ENCODE measurements at places on chromosomes 16 and 17. TPM values are rescaled to one million over a fixed set of nuclear protein-coding genes. Genes with fewer than 3 reads are reported as not detected.

DNA sequence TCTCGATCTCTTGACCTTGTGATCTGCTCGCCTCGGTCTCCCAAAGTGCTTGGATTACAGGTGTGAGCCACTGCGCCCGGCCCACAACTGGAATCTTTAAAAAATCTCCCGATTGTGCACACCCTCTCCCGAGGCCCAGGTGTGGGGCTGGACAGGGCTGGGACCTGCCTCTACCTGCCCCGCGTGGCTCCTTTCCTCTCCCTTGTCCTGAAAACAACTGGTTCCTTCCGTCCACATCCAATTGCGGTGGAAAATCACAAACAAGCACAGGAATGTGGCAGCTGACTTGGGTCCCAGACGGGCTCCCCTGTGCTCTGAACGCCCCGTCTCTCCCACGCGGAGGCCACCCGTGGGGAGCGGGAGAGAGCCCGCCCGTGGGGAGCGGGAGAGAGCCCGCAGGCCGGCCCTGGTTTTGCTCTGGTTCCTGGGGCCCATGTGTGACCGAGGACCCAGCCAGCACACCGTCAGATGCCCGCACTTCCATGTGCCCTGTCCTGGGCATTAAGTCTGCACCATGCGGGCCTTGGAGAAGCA lies 3.0 kb upstream of the TMEM204 start:
- DNase-seq, result no peak

- no peak for DNase-seq
These were observed 25.2 kb downstream of the BCO1 start for GRCh38 chr16:81263470-81264220.

DNA sequence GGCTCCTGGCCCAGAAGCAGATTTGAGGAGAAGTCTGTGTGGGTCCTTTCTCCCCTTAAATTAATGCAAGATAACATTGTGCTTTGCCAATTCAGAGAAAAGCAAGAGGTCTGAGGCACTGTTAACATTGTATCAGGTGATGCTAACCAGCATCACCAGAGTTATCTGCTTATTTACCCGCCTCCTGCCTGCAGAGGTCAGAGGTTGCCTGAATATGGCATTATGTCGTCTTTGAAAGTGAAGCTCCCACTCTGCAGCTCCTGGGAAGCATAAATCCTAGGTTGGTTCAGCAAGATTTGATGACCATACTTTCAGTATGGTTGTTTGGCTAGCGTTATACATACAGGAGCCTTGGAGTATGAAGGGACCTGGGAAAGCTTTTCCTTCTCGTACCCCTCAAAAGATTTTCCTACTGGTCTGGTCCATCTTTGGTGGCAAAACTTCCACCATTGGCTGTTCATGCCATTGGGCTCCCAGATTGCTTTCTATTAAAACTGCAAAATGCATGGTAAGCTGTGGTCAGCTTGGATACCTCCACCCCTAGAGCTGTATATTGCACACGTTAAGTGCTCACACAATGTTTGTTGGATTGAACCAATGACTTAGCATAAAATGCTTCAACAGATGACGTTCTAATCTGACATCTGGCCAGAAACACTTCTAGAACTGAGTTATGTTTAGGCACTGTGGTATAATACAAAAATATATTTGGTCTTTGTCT lies 24.1 kb downstream of the CHD9 start:
- no peak for DNase-seq

DNA sequence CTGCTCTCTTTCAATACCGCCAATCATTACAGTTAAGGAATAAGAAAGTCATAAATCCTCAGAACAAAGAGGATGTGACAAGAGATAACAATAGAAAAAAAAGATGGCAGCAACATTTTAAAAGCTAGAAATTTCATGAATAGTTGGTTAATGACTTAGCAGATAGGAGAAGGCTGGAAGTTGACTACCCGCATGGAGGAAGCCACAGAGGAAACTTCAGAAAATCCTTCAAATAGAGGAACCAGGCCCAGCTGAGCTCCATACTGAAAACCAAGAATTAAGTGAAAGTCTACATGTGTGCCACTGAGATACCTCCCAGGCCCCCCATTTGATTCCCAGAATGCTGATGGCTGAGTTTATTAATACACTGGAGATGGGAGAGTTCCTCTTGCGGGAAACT lies 109.3 kb downstream of the GSG1L start:
- DNase-seq, result no peak

DNA sequence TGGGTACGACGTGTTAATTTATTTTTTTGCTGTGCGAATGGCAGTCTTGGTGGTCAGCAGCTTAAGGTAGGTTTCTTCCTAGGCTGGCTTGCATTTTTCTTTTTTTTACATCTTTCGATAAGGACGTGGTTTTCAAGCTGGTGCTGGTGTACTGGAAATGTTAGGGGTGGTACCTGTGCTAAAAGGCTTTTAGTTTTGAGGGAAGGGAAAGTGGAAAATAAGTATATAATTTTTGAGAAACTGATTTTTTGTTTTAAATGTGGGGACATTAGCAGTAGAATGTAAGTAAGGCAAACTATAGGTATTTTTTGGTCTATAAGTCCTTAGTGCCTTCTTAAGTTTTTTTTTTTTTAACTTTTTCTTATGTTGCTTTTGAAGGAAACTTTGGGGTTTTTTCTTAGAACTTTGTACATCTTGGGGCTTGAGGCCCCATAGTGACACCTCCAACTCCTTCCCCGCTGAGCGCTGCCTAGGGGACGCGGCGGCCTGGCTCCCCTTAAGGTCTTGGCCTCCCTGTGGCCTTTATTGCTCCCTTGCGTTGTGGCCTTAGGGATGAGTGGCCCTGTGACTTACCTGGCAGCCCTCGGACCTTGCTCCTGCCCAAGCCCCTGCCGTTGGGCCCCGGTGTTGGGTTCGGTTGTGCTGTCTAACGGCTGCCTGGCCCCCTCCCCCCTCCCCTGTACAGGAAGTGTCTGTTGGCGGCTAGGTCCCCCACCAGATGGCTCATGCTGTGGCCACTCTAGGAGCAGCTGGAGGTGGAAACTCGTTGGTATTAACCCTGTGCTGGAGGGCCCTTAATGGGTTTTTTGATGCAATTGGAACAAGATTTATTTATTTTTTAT lies 88.0 kb upstream of the RPRML start:
- peak; percentile 72 for DNase-seq

DNA sequence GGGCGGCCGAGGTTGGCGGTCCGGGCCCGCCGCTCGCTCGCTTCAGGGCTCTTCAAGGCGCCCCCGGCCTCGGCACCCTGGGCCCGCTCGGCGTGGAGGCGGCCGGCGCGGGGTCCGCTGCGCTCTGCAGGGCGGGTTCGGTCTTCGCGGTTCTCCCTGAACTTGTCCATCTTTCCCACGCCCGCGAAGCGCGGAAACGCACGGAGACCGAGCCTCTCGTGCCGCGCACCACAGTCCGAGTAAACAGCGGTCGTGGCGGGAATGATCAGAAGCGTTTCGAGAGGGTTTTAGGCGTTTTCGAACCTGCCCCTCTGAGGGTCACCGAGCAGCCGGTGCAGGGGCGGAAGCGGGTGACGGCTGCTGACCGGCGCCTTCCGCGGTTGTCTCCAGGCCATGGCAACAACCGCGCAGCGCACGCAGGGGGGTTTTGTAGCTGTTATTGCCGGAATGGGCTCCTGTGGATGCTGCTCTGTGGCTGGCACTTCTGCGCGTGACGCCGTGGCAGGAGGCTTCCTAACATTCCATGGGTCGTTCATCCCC lies 414 bp downstream of the NARF start:
- peak; percentile 37 for DNase-seq

- DNase-seq, result no peak
These were observed 155.6 kb upstream of the PLCG2 start for GRCh38 chr16:81623365-81624102.

GRCh38 chr16:72286936-72287620 lies 115.1 kb upstream of the PMFBP1 start:
- no peak for DNase-seq

- no peak for DNase-seq
These were observed 8.2 kb downstream of the ITGAM start for GRCh38 chr16:31268033-31268365.

- DNase-seq, result no peak
These were observed 25.6 kb upstream of the ZNF652 start for GRCh38 chr17:49387498-49388289.

GRCh38 chr17:77125432-77125901 lies 15.3 kb upstream of the SEC14L1 start:
- peak; percentile 99 for DNase-seq

DNA sequence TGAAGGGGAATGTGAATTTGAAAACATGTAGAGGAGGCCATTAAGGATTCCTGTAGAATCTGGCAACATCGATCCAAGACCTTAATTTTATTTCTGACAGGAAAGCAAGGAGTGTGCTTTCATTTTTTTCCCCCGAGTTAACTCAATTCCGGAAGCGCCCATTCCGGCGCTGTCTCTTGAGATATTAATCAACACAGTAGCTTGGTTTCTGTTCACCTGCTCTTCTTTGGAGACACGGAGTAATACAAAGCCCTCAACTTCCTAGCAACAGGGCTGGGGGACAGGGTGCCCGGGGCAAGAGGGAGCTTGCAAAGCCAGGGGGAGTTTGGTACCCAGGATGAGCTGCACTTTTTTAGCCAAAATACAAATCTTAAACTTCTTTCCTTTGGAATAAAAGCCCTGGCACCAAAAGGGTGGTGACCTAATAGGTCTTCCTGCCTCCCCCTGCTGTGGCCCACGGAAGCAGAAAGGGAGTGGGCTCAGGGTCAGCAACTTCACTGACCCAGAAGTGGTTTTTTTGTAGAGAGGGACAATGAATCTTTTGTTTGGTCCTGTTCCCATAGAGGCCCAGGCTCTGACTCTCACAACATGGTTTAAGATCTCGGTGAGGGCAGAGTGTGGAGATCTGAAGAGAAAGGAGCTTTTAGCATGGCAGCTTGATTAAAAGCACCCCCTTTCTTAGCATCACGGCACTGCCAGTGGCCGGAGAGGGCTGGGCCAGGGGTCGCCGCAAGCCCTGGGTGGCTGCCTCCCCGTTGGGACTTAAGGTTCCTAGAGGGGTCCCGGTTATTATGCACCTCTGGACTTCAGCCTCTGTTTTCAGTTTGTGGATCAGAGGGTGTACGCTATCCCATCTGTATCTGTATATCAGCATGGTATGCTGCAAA lies 207.3 kb downstream of the CCDC182 start:
- DNase-seq, result no peak

DNA sequence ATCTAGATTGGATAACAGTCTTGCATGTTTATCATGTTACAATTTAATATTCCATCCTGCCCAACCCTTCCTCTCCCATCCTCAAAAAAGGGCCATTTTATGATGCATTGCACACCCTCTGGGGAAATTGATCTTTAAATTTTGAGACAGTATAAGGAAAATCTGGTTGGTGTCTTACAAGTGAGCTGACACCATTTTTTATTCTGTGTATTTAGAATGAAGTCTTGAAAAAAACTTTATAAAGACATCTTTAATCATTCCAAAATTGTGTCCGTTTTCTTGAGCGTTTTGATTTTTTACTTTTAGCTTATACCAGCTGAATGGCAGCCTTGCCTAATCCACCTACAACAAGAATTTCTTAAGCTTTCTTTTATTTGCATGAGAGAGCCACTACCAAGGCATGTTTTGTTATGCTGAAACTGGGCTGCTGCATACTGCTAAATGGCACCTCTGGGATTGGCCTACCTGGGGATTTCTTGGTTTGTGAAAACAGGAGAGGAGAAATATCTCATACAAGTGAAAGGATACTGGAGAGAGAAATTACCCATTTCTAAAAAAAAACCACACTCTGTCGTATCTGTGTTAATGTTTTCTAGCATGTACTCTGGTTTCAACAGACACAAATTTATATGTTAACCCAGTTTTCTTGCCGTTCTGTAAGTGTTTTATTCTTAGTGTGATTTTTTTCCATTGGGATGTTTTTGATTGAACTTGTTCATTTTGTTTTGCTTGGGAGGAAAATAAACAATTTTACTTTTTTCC lies 52.2 kb downstream of the TUBD1 start:
- no peak for DNase-seq

GRCh38 chr17:10032118-10032852 lies 127.2 kb upstream of the RCVRN start:
- DNase-seq, result no peak

DNA sequence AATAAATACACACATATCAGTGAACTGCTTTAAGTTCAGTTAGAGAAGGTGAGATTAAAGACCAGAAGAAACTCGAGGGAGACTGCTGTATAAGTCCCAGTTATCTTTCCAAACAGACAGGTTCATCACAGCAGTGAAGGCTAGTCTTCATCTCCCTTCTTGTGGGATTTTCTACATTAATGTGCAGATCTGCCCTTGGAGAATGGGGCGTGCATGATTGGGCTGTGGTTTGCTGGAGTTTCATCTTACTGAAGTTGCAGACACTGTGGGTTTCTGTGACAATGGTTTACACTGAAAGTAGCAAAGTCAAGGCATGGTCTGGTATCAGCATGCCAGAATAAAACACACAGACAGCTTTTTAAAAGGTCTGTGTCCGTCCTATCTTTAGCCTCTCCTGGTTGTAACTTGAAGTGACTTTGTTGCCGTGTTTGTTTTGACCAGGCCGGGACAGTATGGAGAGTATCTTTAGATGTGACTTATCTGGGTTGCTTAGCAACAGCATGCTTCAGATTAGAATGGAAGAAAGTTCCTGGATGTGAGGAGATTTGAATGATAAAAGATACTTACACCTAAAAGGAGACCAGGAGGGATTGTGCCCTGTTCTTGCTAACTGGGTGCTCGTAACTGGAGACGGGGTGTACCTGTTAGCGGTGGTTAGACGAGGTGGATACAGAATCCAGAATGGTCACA lies 16.1 kb downstream of the NAA60 start:
- DNase-seq, result no peak

DNA sequence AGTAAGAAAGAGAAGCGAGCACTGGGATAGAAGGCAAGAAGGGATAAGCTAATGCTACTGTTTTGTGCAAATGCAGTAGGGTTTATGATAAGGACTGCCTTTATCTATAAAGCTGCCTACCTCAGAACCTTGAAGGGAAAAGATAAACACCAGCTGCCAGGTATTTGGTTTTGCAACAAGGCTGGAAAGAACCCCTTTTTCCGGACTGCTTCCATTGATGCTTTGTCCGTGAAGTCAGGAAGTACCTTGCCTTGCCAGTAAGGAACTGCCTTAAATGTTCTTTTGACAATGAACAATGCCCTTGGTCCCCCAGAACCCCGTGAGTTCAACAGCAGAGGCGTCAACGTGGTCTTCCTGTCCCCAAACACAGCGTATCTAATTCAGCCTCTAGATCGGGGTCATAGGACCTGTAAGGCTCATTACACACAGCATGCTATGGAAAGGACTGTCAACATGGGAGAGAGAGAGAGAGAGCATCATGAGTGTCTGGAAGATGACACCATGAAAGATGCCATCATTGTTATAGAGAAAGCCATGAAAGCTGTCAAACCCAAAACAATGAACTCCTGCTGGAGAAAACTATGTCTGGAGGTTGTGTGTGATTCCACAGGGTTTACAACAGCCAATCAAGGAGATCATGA lies 113.4 kb downstream of the ANKRD11 start:
- no peak for DNase-seq

SLC16A11 gene
- total RNA-seq, result 0.78 TPM

HSPB9 gene
- not detected for total RNA-seq

SLC22A31 gene
- 0.18 TPM for total RNA-seq

LRRC75A gene
- total RNA-seq, result 3.6 TPM

RBFOX1 gene
- total RNA-seq, result not detected

CHD9NB gene
- total RNA-seq, result 1.3 TPM

ATP1B2 gene
- total RNA-seq, result not detected

CCL2 gene
- total RNA-seq, result 135 TPM
